NCI-H345 (cell line): ENCODE measurements at places on chromosomes 13 and 19.

GRCh38 chr13:28497143-28497876, 2.4 kb upstream of the FLT1 start:
- DNase-seq = no peak

GRCh38 chr19:49435670-49436069, 5.7 kb downstream of the SLC17A7 start:
- no peak for DNase-seq

GRCh38 chr13:99467764-99468163, 33.5 kb upstream of the TM9SF2 start:
- DNase-seq = no peak

DNA sequence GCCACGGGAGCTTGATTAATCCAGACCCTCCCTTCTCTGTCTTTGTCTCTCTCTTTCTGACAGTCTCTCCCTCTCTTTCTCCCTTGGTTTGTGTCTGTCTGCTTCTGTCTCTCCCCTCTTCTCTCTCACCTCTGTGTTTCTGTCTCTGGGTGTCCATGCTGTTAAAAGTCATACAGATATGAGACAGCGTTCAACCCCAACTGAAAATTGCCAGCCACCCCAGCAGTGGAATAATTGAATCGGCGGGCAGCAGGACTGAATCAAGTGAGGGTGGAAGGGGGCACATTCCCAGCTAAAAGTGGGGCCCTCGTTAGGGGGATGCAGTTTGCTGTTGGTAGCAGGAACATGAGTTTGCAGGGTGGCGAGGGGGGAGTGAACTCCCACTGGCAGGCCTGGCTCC, 43.7 kb downstream of the TINCR start:
- no peak for DNase-seq

DNA sequence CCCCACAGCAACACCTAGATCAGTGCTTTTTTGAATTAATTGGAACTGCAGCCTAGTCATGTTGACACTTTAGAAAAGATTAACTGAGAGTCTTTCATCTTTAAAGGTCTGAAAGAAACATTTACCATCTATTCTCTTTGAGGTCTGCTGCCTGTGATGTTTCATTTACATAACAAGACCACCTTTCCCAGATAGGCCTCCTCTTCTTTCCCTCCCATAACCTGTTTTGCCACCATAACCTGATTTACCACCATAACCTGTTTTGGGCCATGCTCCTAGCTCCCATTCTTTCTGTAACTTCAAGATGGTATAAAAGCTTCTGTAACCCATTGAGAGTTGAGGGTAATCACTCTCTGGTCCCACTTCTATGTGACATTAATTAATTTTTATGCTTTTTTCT, 320.8 kb downstream of the PCDH20 start:
- no peak for DNase-seq

- DNase-seq = no peak
Observed at GRCh38 chr19:29532097-29532496, 6.3 kb downstream of the VSTM2B start.

DNA sequence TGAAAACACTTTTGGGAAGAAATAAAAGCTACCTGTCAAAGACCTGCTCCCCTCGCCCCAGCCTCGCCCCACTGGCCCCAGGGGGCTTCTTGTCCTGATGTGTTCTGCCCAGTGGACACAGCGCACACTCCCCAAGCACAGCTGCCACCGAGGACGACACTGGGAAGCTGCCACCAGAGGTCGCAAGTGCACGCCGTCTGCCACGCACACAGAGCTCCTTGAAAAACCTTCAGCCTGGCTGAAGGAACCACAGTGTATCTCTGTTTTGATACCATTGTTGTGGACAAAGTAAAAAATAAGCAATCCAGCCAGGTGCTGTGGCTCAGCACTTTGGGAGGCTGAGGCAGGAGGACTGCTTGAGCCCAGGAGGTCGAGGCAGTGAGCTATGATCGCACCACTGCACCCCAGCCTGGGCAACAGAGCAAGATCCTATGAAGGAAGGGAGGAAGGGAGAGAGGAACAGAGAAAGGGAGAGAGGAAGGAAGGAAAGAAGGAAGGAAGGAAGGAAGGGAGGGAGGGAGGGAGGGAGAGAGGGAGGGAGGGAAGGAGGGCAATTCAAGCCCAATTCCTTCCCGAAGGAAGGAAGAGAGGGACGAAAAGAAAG, 57.3 kb downstream of the CEBPG start:
- DNase-seq = peak; percentile 80

GRCh38 chr13:26599860-26600259, 42.4 kb downstream of the WASF3 start:
- DNase-seq = peak; percentile 23
